ENCODE measurements at places on chromosomes 4 and X.

DNA sequence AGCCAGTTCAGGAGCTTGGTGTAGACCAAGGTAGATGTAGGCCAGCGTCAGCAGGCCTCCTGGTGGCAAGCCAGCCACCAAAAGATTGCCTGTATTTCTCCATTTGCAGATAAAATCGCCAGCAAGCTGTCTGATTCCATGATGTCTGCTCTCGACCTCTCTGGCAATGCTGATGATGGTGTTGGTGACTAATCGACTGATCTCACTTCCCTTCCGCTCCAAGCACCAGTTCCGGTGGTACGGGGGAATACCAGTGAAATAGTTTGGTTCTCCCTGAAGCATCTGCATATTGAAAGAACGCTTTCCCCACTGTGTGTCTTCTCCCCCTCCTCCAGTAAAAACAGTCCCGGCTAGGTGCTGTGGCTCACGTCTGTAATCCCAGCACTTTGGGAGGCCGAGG lies 30.4 kb downstream of the GNL3L start:
- DNase-seq: no peak

GRCh38 chr4:99071159-99071558 lies 17.4 kb downstream of the ADH5 start:
- no peak for DNase-seq

GRCh38 chr4:8651661-8652180 lies 59.2 kb downstream of the CPZ start:
- no peak for DNase-seq

GRCh38 chrX:77003956-77004355 lies 443.2 kb upstream of the FGF16 start:
- no peak for DNase-seq

- DNase-seq: no peak
These were observed 3.0 kb downstream of the ARHGEF38 start for GRCh38 chr4:105555409-105555808.

GRCh38 chr4:46927201-46927600 lies 18.2 kb upstream of the COX7B2 start:
- no peak for DNase-seq

GRCh38 chr4:970854-971520 lies 2.4 kb downstream of the DGKQ start:
- DNase-seq: no peak

DNA sequence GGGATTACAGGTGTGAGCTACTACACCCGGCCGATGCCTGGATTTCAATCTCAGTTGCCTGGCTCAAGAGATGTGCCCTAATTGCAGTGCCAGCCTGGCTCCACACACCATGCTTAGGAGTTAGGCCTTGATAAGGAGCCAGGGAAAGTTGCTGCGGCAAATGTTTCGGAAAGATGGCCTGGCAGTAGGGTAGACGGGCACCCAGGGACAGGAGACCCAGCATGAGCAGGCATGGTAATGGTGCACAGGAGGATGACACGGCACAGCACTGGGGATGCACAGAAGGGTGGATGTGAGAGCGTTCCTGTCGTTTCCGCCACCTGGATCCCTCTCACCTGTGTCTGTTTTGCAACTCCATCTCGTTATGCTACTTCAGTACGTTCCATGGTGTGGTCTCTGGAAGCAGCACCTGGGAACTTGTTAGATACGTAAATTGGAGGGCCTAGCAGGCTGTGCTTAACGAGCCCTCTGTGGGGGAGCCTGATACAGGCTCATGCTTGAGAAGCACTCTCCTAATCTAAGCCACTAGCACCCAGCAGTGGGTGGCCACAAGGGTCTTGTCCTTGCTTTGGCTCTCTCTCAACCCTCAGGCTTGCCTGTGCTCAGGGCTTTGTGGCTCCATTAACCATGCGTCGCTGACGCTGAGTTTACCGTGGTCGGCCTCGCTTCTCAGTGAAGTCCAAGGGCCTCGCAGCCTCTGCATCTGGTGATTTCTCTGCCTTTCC lies 20.3 kb downstream of the RNF4 start:
- no peak for DNase-seq

DNA sequence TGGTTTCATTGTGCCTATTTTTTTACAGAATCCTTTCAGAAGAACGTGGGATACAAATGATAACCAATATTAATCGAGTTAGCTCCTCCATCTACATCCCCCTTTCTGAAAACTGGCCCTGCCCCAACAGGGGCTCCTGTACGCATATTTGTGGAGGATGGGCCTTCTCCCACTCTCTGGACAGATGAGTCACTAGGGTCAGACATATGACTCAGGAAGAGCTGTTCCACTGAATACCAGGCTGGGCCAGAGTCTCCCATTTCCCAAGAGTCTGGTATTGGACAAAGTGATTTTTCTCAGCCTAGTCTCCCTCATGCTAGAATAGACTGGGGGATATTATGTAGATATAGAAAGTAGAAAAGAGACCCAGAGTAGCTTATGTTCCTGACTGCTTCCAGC lies 142.4 kb downstream of the TSPAN5 start:
- DNase-seq: no peak

- no peak for DNase-seq
These were observed 25.1 kb upstream of the TEX13D start for GRCh38 chrX:124307253-124307907.

DNA sequence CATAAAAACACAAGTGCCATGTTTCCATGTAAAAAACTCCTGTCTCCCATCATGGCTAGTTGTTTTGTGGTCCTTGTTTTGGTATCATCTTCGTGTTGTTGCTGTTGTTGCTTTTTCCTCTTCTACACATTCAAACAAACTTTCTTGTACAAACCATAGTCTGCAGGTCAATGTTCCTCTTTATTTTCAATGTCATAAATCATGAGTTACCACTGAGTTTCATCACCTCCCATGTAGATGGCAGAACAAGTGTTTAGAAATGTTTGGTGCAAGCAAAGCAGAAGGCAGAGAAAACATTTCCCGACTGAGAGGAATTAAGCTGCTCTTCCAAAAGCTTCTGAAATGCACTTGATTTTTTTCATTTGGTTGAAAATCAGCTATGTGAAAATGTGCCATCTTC lies 166.0 kb downstream of the ANTXR2 start:
- DNase-seq: no peak

- DNase-seq: no peak
These were observed 459 bp downstream of the RBMX2 start for GRCh38 chrX:130402208-130402684.

DNA sequence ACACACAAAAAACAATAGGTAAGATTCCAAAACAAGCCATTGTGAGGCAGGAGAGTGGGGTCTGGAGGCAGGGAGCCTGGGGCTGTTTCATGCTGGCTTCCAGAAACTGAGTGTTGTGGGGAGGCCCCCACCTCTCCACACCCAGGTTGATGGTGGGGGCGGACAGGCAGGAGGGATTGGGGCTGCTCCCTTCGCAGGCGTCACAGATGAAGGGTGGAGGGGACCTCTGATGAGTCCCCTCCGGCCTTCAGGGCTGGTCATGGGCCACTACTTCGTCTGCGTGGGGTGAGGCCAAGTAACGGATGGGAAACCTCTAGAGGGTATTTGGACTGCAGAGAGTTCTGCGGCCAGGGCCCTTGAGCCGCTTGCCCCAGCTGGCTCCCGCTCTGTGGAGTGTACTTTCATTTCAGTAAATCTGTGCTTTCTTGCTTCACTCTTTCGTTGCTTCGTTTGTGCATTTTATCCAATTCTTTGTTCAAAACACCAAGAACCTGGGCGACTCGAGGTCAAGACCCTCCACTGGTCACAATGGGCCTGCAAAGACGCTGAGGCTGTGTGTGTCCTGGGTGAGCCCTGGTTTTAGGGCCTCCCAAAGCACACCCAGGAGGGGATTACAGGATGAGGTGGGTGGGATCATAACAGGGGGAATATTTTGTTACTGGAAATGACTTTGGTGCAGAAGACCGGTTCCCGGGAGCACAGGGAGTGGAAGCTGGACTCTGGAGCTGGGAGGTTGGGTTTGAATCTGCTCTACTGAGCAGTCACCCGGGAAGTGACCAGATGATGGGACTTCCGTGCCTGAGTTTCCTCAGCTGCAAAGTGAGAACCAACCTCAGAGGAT lies 83.7 kb upstream of the ADRA2C start:
- DNase-seq: no peak

DNA sequence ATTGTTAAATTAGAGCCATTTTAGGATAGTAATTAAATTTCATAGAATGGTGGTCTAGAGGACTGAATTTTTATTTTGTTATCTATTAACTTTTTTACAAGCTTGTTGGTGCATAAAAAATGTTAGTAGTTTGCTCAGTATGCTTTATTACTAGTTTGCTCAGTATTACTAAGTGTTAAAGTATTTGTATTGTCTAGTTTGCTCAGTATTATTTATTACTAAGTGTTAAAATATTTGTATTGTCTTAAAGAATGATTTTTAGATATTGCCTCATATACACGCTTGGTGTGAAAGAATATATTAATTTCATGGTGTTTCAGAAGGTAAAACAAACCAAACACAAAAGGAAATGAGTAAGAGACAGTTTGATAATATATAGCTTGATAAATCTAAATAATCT lies 268.4 kb upstream of the MAGEB18 start:
- DNase-seq: no peak

GRCh38 chr4:96652821-96653220 lies 812.9 kb downstream of the PDHA2 start:
- DNase-seq: no peak

Measured in WERI-Rb-1 (cell line).